GM12864 (cell line): ENCODE measurements at places on chromosomes 4 and X.

DNA sequence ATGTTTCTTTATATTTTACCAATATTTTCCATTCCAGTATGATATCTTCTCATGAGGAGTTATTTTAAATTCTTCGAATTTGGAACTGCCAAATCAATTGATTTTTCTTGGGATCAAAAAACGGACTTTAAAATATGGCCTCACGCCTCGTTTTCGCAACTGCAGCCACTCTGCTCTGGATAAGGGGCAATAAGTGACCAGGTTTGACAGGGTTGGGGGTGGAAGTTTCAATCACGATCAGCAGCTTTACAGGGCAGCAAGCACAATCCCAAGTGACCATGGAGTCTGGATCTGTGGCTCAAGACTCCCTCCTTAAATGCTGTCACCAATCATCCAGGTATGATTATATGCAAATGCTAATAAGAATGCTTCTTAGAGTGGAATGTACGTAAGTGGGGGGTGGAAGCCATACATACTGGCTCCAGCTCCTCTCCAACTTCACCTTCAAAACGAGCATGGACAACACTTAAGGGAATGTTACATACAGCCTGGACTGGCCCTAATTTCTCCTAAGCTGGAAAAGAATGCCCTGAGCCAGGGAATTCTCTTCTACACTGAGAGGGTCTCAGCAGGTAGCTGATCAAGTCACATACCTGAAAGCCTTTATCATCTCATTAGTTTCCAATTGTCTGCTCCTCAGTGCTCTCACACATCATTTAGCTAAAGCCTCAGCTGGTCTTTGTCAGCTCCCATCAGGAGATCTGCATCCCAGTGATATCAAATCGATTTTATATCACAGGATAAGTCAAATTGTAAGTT lies 176.9 kb upstream of the DCAF8L1 start:
- DNase-seq = no peak

GRCh38 chrX:101411984-101412383 lies 4.0 kb downstream of the HNRNPH2 start:
- no peak for DNase-seq

DNA sequence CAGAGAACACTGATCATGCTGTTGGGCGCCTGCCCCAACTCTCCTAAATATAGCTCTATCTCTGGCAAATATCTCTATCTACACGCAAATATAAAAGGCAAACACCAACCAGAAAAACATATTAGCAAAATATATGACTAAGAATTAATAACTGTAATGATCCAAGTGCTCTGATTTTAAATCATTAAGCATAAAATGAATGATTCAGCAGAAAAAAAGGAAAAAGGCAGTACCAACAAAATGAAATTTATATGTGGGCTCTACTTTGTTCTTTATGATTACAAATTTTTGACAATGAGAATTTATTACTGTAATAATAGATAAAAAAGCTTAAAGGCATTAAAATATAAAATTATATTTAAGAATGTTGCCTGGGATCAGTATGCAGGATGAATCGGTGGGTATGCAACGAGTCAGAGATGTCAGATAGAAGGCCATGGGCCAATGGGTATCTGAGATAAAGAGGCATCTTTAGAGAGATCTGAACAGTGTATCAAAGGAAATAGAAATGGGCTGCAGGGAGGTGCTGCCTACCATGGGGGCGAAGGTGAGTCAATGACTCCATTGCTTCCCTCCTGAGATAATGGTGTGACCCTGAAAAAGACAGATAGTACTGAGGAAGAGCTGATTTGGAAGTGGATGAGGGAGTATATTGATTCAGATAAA lies 234.8 kb downstream of the SCFD2 start:
- no peak for DNase-seq

DNA sequence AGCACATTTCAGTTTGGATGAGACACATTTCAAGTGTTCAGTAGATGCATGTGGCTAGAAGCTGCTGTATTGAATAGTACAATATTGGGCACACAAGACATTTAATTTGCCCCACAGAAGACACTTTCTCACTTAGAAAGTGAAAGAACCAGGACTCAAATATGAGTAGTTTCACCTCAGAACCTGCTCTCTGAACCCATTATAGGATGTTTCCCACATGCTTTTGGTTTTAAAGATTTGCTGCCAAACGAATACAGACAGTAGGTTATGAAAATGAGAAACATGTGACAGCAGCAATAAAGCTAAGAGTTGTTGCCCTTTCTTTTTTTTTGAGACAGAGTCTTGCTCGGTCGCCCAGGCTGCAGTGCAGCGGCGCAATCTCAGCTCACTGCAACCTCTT lies 32.3 kb downstream of the C4orf54 start:
- DNase-seq = no peak

- DNase-seq = no peak
These were observed 393.8 kb upstream of the CNKSR2 start for GRCh38 chrX:20980426-20980825.

GRCh38 chrX:11941571-11941970 lies 183.5 kb downstream of the MSL3 start:
- no peak for DNase-seq

- DNase-seq = no peak
These were observed 95.7 kb downstream of the CPZ start for GRCh38 chr4:8688041-8688907.

- no peak for DNase-seq
These were observed 323.2 kb upstream of the PCDH7 start for GRCh38 chr4:30396772-30397475.
